ENCODE measurements at places on chromosomes 3 and 15.

DNA sequence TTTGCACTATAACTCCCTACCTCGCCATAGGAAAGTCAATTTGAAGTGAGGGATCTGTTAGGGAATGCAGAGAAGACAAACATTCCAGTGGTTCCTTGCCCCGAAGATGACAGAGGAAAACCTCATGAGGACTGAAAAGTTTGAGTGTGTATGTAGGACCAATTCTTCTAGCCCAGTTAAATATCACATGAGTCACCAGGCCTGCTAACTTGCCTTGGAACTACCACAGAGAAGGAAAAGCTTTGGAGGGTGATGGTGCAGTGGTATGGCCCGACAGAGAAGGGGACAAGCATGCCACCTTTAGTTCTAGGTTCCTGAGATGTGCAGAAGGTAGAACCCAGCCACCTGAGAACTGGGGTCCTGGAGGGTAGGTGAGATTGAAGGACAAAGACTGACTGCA lies 2.6 kb upstream of the UPK1B start:
- no peak for DNase-seq

DNA sequence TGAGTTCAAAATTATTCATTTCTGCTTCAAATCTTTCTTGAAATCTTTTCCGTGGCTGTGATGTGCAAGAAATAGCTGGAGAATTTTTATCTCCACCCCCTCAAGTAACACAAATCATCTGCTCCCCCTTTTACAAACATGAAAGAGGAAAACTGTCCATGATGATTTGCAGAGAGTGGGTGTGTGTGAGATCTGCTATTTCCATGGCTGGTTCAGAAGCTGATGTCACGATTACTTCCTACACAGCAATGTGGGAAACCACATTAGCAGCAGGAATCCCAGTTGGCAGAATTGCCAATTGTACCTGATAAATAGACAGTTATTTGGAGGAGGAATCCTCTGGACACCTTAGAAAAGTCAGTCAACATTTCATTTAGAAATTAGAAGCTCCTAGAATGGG lies 75.2 kb upstream of the GRM7 start:
- no peak for DNase-seq

GRCh38 chr3:130933801-130934345 lies 40.0 kb downstream of the ATP2C1 start:
- no peak for DNase-seq

DNA sequence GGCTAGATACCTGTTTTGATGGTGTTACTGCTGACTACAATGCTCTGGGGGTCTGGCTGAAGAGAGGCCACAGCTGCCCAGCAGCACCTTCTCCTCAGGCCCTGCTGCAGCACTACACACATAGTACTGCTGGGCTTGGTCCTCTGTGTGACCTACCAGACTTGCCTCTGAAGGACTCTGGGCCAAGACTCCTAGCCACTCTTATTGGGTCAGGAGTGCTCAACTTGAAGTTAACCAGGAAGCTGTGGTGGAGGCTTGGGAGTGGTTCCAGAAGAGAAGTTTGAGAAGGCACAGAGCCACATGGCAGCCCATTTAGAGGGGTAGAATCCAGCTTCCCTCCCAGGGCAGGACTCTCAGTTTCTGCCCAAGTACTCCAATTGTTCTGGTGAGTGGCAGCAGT lies 16.6 kb downstream of the ELP6 start:
- no peak for DNase-seq

DNA sequence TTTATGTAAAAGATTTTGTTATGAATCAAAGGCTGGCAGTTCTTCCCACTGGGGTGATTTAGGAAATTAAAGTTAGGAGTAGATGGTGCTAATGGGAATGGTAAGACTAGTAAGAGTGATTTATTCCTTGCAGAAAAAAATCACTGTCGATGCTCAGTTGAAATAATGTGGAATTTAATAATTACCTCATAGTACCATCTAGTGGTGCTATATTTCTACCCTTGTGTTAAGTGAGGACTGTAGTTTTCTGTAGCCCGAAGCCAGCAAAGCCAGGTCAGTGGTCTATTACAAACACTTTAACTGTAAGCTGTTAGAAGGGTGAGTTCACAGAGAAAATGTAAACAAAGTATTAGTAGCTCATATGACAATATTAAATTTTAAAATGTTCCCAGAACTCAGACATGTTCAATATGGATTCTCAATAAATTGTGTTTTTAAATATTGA lies 39.5 kb upstream of the GOLGA8J start:
- DNase-seq, result no peak

DNA sequence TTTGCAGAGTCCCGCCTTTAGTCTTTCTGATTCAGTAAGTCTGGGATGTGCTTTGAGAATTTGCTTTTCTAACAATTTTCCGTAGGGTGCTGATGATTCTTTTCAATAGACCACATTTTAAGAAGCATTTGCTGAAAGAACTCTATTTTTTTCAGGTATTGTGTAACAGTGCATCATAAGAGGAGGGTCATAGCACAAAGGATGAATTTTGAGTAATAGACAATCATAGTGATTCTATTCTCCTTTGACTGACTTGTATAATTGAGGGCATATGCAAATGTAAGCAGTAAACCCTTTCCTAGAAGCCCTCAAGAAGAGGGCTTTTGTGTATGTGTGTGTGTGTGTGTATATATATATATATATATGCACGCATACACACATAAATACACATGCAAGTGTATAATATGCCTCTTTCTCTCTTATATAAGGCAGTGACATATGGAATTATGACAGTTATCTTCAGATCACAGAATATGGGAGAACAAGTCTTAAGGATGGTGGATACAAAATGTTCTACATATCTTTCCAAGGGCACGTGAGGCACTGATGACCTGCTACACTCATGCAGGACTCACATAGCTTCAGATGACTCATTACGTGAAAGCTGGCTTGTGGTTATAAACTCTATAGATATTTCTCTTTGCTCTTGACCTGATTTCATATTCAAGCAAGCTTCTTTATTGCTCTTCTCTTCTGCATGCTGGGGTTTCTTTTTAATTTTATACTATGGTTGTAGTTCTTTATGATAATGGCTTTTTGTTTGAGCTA lies 6.5 kb upstream of the PLSCR1 start:
- no peak for DNase-seq

DNA sequence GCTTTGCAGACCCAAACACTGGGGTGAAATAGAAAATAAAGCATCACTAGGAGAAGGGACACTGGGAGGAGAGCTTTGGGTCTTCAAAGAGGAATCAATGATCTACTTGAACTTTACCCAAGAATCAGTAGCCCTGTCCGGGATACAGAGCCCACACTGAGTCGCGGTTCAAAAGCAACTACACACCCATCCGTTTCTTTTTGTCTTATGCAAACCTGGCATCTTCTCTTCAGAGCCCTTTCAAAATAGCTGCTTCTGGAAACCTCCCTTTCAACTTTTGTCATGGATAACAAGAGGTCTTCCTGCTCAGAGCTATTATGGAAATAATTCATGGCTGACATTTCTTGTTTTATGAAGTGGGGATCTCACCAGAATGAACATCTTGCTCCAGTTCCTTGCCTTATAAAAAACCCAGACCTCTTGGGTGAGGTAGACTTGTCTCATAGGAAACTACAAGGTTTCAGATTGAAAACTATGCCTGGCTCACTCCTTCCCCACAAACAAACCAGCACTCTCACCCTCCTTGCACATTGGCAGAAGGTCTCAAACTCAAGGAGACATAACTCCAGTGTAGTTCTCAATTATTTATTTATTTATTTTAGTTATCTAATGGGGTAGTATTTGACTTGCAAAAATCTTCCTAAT lies 115.1 kb upstream of the ARHGEF3 start:
- DNase-seq, result no peak

DNA sequence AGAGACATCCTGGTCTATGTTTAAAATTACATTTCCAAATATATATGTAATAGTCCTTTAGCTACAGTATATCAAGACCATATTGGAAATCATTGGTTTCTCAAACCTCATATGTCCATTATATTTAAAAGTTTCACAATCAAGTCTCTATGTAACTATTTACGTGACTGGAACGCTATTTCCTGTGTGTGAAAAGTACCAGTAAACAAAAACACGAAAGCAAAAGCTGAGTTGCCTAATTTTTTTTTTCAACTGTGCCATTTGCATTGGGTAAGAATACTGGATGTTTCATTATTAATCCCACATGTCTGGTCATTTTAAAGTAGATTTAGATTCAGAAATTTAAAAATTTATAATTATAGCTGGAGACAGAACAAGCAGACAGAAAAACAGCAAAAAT lies 381.4 kb downstream of the TBC1D5 start:
- DNase-seq, result no peak

- no peak for DNase-seq
Observed at GRCh38 chr3:152292366-152292765, 23.6 kb downstream of the MBNL1 start.

DNA sequence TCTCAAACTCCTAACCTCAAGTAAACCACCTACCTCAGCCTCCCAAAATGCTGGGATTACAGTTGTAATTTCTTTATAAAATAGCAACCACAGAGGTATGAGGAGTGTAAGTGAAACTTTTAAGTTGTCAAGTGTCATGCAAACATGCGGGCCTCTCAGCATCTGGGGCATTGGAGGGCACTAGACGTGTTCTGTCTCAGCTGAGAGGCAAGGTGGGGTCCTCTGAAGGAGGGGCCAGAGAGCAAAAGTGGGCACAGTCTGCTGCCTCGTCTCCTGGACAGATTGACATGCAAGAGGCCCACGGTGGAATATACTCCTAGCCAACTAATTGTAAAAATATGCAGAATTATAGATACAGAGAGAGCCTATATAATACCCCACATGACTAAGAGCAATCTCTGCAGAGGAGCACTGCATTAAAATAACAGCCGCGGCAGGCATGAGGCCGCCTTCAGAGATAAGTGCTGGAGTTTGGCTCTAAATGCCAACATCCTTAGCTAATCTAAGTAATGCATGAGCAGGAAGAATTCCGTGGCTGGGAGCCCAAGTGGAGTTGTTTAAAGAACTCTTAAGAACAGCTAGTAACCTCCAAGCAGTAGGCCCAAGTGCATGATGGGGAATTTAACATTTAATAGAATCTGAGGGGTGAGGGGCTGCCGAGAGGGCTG lies 87.8 kb upstream of the RNU6-1 start:
- DNase-seq, result no peak

- DNase-seq, result no peak
Observed at GRCh38 chr3:189927975-189928895, 192.5 kb downstream of the P3H2 start.

GRCh38 chr3:120567370-120568201 lies 28.6 kb upstream of the NDUFB4 start:
- DNase-seq, result no peak

GRCh38 chr3:138049157-138049919 lies 39.4 kb downstream of the CLDN18 start:
- DNase-seq, result no peak

- no peak for DNase-seq
Observed at GRCh38 chr3:159929171-159930141, 59.2 kb upstream of the IL12A start.

GRCh38 chr3:115580566-115580965 lies 42.7 kb upstream of the GAP43 start:
- no peak for DNase-seq

DNA sequence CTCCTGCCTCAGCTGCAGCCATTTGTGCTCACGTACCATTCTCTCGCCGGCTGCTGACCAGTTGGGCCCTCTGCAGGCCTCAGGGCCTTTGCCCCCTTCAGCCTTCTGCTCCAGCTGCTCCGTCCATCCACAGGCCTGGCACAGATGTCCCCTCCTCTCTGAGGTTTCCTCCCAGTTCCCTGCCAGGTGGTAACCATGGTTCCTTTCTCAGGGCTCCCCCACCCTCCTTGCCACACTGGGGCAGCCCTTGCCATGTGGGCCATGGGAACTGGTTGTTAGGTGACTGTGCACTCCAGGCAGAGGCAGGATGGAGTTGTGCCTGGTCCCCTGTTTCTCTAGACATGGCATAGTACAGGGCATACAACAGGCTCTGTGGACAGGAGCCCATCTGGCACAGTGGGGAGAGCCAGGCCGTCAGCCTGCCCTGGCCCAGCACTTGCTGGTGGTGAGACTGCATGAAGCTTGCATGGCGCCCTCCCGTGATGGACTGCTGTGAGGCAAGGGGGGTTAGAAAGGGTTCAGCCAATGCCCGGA lies 148.9 kb downstream of the DNAJB8 start:
- no peak for DNase-seq

GRCh38 chr15:97101572-97101971 lies 771.1 kb downstream of the NR2F2 start:
- no peak for DNase-seq

DNA sequence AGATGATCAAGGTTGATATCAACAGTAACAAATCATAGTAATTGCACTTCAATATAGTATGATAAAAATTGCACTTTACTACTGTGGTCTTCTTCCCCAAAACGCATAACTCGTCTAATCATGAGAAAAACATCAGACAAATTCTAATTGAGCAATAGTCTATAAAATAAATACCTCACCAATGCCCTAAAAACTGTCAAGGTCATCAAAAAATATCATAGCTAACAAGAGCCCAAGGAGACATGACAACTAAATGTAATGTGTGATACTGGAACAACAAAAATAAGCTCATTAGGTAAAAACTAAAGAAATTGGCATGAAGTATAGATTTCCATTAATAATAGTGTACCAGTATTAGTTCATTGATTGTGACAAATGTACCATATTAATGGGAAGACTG lies 85.6 kb upstream of the LRRC3B start:
- no peak for DNase-seq

GRCh38 chr15:46442901-46443590 lies 808.2 kb downstream of the SQOR start:
- DNase-seq, result no peak

DNA sequence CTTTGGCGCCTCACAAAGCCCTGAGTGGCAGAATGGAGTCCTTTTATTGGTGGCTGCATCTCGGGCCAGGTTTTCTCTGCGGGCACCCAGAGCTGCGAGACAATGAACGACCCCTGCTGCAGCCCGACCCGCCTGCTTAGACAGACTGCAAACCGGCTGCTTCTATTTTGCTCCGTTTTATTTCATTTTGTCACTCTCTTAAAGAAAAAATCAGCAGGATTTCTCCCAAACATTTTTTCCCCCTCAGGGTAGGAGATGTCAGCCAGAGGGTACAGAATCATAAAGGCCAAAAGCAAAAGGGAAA lies 64.8 kb downstream of the OXNAD1 start:
- DNase-seq, result no peak

GRCh38 chr3:187377842-187378241 lies 9.7 kb downstream of the RTP4 start:
- DNase-seq, result no peak

GRCh38 chr15:71811036-71811736 lies 832 bp downstream of the NR2E3 start:
- DNase-seq, result no peak

Measured in NCI-H2081 treated with DMSO at 0.1 percent for 48 hours (cell line).